GM04504 (cell line): ENCODE measurements at places on chromosomes 16 and 17.

DNA sequence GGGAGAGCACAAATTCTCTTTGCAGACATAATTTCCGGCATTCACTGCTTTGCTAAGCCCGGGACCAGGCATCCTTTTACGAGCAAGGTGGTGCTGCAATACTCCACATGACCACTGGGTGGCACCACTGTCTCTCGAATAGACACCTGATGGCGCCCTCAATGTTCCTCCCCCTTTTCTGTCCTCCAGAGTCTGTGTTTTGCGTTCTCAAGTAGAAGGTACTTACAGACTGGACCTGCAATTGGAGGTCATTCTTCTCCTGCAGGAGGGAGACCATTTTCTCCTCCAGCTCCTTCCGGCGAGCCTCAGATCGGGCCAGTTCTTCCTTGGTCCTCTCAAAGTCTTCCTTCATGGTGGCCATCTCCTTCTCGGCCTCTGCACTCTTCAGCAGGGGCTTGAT, 45.2 kb downstream of the MYH13 start:
- DNase-seq = peak; percentile 60

- no peak for DNase-seq
Measured at GRCh38 chr17:73973586-73974409, 229.7 kb upstream of the RPL38 start.

- no peak for DNase-seq
Measured at GRCh38 chr16:56350491-56351405, 74.6 kb downstream of the AMFR start.

GRCh38 chr17:83161298-83162034, 82.1 kb downstream of the METRNL start:
- DNase-seq = peak; percentile 85

DNA sequence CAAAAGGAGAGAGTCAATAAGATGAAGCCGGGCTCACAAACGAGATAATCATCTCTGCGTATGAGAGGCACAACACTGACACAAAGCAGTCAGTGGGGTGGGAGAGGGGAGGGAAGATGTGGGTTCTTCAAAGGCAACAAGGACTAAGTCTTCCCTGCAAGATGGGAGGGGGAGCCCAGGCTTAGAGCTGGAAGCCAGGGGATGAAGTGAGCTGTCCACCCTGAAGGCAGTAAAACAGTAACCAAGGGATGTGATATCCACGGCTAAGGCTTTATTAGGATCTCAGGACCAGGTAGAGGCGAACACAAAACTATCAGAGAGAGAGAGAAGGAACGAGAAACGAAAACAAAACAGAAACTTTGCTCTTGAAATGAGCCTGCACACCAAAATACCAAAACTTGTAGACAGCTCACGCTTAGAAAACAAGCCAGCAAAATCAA, 115.9 kb downstream of the DYNLRB2 start:
- DNase-seq = no peak

GRCh38 chr17:27496437-27496943, 40.2 kb downstream of the KSR1 start:
- DNase-seq = no peak

DNA sequence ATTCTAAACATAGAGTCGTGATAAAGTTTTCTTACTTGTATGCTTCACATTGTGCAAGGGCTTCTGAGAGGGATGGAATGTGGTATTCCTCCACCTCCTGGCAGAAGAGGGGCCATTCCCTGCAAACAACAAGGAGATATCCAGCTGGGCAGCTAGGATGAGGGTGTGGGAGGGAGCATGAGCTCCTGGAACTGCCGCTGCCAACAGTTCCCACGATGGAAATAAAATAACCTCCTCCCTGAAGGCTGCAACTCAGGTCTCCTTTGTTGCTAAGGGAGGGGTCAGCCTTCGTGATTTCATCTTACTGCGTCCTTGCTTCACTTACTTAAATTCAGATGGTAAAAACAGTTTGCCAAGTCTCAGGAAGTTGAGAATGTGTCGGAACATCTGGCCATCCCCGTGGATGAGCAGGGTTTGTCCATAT, 15.6 kb downstream of the PLEKHG4 start:
- peak; percentile 59 for DNase-seq

GRCh38 chr16:84368308-84368996, at the start of gene ATP2C2:
Gene ATP2C2, plus strand, starts transcription at chr16:84368538. Its CDS starts 78 bp downstream, at chr16:84368616.
- DNase-seq = no peak

- no peak for DNase-seq
Measured at GRCh38 chr17:68391561-68392268, 65.6 kb downstream of the WIPI1 start.

DNA sequence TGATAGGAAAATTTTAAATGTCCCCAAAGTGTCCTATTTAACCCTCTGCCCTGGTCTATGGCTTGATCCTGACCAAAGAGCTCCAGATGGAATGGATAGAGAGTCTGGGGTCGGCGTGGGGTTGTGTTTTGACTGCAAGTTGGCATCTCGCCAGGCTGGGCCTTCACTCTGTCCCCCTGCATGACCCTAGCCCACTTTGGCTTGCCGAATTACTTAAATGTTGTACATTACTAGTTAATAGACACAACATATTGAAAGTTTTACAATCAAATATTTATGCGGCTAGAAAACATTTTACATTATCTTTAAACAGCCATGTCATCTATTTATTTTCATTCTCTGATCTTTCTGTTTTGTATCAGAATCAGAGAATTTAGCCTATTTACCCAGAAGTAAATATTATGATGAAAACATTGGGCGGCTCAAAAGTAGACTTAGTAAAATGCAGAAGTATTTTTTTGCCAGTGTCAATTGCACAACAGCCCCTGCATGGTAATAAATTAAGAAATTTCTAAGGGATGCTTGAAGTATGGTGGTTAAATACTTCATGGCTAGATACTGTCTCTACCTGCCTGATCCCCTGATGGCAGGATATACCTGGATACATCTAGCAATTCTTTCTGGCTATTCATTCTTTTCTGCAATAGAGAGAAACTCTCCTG, 18.8 kb upstream of the MYOCD start:
- no peak for DNase-seq

GRCh38 chr16:84315422-84315821, 20.7 kb downstream of the WFDC1 start:
- DNase-seq = no peak

DNA sequence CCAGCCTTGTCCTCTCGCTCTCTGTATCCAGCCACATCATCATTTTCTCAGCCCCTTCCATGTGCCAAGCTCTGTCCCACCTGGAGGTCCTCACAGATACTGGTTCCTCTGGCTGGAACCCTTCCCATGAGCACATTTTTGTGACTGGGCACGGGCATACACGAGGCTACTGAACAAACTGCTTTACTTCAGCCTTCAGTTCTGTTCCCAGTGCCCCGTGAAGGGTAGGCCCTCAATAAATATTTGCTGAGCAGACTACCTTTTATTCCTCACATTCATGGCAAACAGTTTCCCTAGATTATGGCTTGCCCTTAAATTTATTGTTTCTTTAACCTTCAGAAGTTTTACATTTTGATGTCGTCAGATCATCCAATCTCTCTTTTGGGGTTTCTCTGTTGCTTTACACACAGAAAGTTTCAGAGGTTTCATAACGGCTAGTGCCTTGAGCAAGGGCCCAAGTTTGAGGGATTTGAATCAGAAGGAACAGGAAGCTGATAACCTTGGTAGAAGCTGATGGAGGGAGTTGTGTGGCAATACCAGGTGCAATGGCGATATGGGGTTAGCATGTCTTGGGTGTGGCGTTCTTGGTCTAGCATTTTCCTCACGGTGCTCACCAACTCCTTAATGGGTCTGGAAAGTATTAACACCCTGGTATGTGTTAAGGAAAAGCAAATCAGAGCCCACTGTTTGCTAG, 27.8 kb downstream of the TMEM92 start:
- DNase-seq = no peak

DNA sequence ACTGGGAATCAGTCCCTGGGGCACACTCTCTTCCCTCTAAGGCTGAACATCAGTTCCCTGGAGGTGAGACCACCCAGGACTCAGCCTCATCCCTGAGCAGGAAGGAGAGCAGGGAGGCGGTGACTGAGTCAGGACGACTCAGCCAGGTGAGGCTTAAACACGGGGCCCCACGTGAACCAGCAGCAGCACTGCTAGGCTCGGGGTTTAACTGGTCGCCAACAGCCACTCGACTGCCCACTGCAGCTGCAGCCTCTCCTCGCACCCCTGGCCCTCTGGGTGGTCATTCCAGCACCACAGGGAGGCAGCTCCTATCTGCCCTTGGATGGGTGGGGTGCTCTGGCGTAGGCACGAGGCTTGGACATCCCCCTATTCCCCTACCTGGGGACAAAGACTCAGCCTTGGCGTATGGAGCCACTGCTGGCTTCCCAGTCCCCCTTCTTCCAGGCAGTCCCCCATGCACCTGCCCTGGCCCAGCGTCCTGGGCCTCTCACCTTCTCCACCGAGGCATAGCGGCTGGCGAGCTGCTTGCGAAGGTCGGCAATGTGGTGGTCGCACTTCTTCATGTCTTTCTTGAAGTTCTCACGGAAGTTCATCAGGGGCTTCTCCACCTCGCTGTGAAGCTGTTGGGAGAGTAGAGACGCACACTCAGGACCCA, 21.2 kb upstream of the RCVRN start:
- no peak for DNase-seq

- DNase-seq = no peak
Measured at GRCh38 chr17:360092-360750, 7.6 kb upstream of the RPH3AL start.

DNA sequence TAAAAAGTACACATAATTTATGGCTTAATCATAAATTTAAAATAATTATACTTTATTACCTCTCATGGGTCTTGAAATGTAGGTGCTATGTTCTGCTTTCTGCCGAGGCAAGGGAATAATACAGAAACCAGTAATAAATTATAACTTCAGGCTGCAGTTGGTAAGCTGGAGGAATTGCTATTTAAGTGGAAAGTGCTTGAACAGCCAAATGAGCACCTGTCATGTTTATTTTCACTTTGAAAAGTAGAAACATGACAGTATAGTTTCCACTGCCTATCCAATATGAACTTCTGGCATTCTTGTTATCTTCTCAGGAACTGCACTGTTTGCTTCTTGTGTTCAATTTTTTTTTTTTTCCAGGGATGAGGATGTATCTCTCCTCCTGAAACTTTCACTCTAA, 146.0 kb downstream of the FTO start:
- no peak for DNase-seq

DNA sequence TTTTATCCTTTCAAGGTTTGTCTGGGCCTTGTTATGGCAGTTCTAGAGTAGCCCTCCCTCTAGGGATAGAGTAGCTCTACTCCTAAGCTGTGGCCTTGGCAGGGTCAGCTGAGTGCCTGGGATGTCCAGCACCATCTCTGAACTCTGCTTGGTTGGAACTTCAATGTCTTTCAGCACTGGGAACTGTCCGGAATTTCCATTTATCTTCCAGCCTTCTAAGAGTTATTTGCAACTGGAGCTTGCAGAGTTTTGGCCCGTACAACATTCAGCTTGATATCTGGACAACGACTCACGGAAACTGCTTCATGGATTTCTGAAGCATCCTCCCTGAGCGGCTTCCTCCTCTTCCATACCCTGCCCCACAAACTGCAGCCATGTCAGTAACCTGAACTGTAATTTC, 22.9 kb downstream of the MMD start:
- no peak for DNase-seq

GRCh38 chr16:4206680-4207079, 35.2 kb downstream of the SRL start:
- no peak for DNase-seq

- no peak for DNase-seq
Measured at GRCh38 chr17:15941781-15942180, 3.1 kb upstream of the ADORA2B start.

DNA sequence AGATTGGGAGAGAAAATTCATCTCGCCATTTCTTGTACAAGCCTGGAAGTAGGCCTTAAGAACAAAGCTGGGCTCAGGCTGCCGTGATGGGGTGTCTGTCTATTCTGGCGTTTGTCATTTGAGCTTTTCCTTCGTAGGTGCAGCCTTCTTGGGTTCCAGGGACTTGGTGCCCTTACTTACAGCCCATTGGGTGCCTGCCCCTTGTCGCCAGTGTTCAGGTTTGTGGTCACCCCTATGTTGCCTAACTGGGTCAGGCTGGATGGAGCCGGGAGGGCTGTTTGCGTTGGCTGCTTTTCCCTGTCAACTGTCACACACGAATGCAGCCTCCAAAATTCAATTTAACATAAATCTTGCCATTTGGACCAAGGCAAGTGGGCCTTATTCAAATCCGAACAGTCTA, 23.7 kb upstream of the MED9 start:
- no peak for DNase-seq

- DNase-seq = no peak
Measured at GRCh38 chr16:21338537-21339268, 60.6 kb upstream of the CRYM start.

DNA sequence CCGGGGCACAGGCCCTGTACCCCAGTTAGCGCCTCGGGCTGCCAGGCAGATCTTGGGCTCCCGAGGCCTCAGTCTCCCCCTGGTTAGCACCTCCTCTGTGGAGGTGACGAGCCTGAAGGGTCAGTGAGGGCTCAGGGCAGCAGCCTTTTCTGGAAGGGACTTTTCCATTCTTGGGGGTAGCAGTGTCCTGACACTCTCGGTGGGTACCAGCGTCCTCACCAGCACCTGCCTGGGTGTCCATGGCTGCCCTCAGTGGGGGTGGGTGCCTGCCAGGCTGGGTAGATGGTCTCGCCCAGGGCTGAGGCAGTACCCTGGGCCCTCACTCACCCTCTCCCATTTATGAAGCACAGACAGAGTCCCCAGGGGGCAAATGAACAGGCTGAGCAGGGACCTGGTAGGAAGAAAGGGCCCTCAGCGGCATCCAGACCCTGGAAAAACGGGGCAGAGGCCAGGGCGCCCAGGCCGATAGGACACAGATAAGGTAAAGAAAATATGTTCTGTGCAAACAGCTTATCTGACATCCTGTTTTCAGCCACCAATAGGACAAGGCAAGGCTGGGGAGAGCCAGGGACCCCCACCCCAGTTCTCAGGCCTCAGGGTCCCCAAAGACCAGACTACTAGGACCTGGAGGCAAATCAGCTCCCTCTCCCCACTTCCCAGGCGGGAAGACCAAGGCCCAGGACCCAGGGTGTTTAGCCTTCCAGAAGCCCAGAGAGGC, 50.9 kb downstream of the ZFPM1 start:
- no peak for DNase-seq

GRCh38 chr17:53270936-53271335, 551.8 kb upstream of the KIF2B start:
- DNase-seq = no peak

GRCh38 chr17:41413982-41414381, 10.4 kb downstream of the KRT37 start:
- no peak for DNase-seq

DNA sequence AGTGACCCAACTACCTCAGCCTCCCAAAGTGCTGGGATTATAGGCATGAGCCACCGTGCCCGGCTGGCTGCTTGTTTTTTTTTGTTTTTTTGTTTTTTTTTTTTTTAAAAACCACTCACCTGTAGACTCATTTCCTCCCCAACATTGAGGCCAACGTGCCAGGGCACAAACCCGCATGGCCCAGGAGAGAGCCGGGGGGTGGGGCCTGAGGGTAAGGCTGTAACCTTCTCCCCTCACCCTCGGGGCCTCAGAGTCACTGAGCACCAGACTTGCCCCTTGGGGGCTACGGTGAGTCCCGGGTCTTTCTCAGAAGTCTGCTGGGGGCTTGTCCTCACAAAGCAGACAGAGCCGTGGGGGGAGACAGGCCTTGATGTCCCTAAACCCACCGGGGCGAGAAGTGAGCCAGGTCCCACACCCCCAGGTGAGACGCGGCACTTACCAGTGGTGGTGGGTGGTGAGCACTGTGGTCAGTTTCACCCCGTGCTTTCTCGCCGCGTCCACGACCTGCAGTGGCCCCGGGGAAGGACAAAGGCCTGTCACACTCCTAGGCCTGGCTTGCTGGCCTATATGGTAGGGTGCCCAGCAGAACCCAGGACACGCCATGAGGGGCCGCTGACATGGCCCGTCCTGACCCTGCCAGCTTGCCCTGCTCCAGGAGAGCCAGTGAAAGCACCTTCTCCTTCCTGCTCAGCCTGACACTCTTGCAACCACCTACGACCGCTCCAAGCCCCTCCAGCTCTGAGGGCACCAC, 4.6 kb downstream of the HAGH start:
- DNase-seq = no peak
